ENCODE measurements at places on chromosomes 1 and 21. TPM values are rescaled to one million over a fixed set of nuclear protein-coding genes. Genes with fewer than 3 reads are reported as not detected.

NPHS2 gene
- not detected for total RNA-seq

C21orf58 gene
- 21.4 TPM for total RNA-seq

PALMD gene
- not detected for total RNA-seq

LEFTY1 gene
- not detected for total RNA-seq

FMN2 gene
- total RNA-seq, result not detected

GBP2 gene
- total RNA-seq, result 313 TPM

EDARADD gene
- total RNA-seq, result 4.0 TPM

KDF1 gene
- total RNA-seq, result not detected

RGS5 gene
- total RNA-seq, result 1.1 TPM

RGSL1 gene
- total RNA-seq, result not detected

CD48 gene
- total RNA-seq, result 151 TPM

DNA sequence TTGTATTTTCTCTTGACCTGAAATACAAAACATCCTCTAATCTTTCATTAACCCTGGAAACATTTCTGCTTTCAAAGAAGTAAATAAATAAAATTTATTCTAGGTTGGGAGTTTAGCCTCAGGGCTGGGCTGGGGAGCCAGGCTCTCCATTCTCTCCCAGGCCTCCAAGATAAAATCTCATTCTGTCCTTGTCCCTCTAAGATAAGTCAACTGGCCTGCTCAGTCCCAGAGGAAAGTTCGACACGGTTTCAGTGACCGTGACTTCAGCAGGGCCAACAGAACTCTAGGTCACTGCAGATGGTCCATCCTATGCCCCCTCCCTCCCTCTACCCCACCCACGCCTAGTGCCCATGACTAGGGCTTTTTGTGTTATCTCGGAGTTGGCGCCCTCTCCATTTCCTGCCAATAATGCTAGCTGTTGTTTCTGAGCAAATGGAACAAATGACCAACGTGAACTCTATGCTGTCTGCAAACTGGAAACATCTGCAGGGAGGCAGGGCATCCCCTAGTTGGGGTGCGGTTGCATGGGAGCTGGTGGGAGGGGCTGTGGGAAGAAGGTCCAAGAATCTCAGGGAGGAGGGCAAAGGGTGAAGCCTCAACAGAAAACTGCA is 10.1 kb upstream of the ADORA3 start:
- ATAC-seq, result peak; percentile 24

GRCh38 chr1:36710951-36711350 is 228.2 kb upstream of the CSF3R start:
- no peak for ATAC-seq

DNA sequence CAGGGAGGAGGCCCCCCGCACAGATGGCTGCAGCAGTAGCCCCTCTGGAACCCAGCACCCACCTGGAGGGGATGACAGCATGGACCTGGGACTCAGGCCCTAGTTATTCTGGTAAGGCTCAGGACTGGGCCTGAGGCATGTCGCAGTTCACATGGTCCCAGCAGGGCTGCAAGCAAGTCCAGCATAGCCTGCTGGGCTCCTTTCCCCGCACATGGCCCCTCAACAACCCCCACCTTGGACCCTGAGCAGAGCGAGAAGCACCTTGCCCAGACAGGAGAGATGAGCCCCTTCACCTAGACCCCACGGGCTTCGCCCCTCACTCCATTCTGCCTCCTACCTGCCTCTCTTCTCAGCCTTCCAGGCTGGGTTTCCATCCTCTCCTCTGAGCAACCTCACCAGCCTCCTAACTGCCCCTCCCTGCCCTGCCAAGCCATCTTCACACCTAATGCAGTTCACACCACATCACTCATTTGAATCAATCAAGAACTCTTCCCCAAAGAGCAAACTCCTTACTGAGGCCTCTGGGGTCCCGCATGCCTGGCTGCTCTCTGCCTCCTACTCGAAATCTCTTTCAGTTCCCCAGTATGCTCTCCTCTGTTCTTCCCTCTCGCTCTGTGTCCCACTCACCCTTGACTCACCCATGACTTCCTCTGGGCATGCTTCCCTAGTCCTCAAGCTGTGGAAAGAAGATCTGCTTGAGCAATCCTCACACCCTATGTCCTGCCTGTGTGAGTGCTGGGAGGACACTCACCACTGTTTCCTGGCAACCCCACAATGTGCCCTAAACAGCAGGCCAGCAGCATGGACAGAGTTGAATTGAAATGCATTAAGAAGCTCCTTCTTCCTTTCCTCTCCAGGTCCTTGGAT is 9.4 kb upstream of the THEMIS2 start:
- ATAC-seq, result peak; percentile 46

GRCh38 chr1:243535014-243535413 is 279.2 kb downstream of the SDCCAG8 start:
- no peak for ATAC-seq

DNA sequence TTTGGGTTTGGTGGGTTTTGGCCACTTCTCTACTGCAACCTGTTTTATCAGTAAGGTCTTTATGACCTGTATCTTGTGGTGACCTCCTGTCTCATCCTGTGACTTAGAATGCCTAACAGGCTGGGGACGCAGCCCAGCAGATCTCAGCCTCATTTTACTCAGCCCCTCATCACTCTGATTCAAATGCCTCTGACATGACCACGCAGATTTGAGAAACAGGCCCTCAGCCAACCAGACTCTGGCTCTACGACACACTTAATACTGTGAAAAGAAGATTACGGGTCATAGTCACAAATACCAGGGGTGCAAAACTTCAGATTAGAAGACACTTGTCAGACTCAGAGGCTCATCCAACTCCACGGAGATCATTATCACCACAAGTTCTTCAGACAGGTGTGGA is 28.3 kb upstream of the KIF26B start:
- ATAC-seq, result no peak

GRCh38 chr1:109649491-109649914 is 6.4 kb upstream of the GSTM4 start:
- no peak for ATAC-seq

DNA sequence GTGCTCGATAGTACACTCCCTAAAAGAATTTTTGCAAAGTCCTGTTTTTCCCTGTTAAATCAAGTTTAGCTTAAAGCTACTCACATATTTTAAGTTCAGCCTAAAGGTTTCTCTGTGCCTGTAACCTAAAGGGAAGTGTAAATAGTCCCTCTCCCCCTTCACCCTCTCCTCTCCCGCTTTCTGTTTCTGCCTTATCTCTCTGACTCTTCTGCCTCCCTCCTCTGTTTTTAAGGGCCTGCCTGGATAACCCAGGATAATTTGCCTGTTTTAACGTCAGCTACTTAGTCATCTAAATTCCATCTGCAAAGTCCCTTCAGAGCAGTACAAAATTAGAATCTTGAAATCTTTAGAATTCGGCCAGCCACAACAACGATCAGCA is 92.6 kb downstream of the NID1 start:
- ATAC-seq, result no peak

- no peak for ATAC-seq
These were observed 174.4 kb upstream of the FGGY start for GRCh38 chr1:59122527-59122926.

- peak; percentile 43 for ATAC-seq
These were observed 32.4 kb downstream of the SLC9C2 start for GRCh38 chr1:173570370-173571007.

DNA sequence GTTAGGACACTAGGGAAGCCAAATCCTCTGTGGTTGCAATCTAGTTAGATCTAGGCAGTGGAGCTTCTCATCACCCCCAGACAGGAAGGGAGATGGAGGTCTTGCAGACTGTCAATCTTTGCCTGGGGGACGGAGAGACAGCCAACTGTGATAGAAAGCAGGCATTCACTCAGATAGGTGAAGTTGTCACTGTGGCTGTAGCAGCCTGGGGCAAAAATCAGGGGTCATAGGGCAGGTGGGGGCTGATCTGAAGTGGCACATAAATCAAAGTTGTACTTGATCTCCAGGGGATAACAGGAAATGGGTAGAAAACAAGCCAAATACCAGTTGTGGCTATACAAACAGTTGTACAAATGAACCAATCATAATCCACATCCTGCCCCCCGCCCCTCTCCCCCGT is 620.9 kb upstream of the USP24 start:
- ATAC-seq, result no peak

GRCh38 chr21:30478004-30478403 is 2.2 kb downstream of the KRTAP19-1 start:
- ATAC-seq, result no peak

DNA sequence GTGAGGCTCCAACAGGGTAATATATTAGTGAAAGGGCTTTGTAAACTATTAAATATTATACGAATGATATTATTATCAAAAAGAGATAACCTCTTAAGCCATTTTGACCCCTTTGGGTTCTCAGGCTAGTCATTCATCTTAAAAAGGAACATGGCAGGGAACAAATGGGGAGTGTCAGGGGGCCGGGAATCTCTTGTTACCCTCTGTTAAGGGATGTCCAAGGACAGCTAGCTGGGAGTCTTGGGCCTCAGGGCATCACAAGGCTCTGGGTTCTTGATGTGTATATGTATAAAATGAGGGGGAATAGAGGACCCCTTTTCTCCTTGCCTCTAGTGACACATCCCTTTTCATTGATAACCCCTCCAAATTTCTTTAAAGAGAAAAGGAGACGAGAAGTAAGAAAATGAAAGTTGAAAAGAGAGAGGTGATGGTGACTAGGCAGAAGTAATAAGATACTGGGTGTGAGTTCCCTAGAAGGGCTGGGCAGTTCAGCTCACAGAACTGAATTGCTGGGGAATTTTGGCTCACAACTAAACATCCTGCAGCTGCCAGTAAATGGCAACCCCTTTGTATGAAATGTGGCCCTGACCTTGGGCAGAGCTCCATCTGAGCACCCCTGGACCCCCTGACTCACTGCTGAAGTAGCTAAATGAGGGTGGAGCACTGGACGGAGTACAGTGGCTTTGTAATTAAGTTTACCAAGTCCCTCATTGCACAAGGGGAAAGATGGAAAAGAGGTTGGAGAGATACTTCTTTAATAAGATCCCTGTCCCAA is 20.0 kb upstream of the ZNF326 start:
- ATAC-seq, result no peak

DNA sequence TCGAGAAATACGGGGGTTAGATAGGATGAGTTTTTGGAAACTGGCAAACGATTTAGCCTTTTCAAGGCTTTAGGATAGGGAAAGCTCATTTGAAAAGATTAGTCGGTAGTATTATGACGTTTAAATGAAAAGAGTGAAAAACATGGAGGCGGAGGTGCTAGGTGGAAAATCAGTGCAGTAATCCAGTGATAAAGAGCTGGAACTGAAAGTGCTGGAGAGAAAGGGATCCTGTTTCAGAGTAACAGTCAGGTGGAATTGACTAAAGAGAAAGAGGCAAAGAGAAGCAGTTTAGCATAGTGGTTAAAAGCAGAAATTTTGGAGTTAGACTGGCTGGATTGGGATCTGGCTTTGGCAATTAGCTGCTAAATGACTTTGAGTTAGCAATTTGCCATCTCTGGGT is 945 bp downstream of the WDR3 start:
- ATAC-seq, result no peak

GRCh38 chr1:62237361-62237760 is 42.7 kb downstream of the L1TD1 start:
- no peak for ATAC-seq

GRCh38 chr1:147723691-147724323 is 36.6 kb downstream of the GJA5 start:
- ATAC-seq, result peak; percentile 39

DNA sequence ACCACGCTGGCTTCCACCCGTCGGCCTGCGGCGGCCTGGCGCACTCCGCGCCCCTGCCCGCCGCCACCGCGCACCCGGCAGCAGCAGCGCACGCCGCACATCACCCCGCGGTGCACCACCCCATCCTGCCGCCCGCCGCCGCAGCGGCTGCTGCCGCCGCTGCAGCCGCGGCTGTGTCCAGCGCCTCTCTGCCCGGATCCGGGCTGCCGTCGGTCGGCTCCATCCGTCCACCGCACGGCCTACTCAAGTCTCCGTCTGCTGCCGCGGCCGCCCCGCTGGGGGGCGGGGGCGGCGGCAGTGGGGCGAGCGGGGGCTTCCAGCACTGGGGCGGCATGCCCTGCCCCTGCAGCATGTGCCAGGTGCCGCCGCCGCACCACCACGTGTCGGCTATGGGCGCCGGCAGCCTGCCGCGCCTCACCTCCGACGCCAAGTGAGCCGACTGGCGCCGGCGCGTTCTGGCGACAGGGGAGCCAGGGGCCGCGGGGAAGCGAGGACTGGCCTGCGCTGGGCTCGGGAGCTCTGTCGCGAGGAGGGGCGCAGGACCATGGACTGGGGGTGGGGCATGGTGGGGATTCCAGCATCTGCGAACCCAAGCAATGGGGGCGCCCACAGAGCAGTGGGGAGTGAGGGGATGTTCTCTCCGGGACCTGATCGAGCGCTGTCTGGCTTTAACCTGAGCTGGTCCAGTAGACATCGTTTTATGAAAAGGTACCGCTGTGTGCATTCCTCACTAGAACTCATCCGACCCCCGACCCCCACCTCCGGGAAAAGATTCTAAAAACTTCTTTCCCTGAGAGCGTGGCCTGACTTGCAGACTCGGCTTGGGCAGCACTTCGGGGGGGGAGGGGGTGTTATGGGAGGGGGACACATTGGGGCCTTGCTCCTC is 1.9 kb downstream of the OLIG2 start:
- ATAC-seq, result no peak

- no peak for ATAC-seq
These were observed 59.5 kb downstream of the C21orf91 start for GRCh38 chr21:17759511-17760178.

DNA sequence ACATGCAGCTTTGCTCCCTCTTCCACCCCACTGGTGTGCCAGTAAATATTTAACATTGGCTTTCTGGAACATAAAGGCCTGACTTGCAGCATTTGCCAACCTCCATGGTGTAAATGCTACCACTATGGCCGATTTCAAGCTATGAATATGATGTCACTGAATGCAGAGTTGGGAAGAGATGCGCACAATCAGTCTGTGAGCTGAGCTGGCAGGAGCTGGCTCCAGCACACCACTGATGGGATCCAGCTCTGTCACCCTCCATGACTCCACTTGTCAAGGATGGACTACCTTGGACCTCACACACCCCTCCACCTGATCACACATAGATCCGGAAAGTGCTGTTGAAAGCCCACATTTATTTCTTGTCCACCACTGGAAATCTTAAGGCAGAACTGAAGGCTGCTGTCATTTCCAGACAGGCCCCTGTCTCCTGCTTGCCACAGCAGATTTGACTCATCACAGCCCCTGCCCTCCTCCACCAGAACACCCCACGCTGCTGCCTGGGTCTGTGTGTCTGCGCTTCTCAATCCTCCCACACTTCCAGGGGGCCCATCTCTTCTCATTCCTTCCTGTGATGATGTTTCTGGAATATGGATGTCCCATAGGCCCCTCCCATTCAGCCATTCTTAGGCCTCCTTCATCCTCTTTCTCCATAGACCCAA is 82.2 kb upstream of the BCAR3 start:
- ATAC-seq, result no peak

GRCh38 chr1:161195171-161195570 is 3.7 kb downstream of the ADAMTS4 start:
- no peak for ATAC-seq
